ENCODE measurements at places on chromosomes 3 and 15.

DNA sequence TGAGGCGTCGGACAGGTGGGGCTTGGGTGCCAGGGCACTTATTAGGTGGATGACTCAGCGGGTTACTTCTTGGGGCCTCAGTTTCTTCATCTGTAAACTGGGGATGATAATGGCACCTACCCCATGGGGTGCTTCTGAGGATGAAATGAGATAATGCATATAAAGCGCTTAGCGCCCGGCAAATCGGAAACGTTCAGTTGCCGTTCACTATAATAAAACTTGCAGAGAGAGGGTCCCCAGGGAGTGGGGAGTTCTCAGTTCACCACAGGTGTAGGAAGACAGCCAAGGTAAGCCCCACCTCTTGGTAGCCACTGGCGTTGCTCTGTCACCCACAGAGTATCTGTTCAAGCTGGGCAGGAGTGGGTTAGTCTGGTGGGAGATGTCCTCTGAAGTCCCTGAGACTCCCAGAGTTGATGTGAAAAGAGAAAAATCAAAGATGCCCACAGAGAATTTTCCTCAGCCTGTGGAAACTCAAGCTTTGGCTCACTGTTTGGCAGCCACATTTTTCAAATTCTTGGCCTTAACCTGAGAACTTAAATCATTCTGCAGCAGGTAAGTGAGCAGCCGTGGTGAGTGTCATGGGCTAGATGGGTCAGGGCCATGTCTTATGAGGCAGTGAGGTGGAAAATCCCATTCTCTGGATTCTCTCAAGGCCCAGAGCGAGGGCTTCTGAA lies 221.5 kb upstream of the BHLHE40 start:
- DNase-seq, result no peak

GRCh38 chr3:36394176-36394575 lies 13.9 kb downstream of the STAC start:
- peak; percentile 44 for DNase-seq

DNA sequence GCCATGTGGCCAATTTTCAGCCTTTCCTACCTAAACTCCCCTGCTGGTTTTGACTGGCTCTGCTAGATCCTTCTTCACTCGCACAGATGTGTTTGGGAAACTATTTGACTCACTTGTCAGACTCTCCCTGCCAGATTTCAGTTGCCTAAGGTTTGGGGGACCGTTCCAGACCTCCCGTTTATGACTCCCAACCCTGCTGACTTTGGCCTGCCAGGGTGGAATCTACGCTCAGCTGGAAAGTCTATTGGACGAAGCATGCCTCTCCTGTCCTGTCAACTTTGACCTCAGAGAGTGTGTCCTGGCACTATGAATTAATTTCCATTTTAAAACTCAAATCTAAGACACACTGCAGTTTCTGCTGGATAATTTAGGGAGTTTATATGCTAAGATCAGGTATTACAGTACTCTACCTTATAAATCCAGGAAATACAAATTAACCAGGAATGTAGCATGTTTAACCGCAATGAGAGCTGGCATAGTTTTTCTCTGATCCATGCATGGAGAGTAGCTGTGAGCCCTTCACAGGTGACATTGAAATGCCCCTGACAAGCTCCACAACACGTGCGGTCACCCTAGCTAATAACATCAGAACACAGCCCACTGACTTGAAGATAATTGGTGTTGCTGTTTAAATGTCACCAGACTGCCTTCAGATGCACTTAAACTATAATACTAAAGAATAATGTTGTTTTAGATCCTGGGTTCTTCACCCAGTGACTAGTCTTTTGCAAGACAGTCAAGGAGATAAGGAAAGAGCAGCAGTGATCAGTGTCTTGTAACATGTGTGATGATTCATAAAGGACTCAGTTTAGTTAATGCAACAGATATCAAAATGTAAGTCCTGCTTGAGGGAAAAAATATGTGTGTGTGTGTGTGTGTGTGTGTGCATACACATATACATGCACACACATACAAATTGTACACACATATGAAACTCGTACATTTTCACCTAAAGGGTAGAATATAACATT lies 223.0 kb upstream of the MCTP2 start:
- peak; percentile 49 for DNase-seq

GRCh38 chr15:69735121-69735520 lies 282.5 kb downstream of the RPLP1 start:
- peak; percentile 89 for DNase-seq

DNA sequence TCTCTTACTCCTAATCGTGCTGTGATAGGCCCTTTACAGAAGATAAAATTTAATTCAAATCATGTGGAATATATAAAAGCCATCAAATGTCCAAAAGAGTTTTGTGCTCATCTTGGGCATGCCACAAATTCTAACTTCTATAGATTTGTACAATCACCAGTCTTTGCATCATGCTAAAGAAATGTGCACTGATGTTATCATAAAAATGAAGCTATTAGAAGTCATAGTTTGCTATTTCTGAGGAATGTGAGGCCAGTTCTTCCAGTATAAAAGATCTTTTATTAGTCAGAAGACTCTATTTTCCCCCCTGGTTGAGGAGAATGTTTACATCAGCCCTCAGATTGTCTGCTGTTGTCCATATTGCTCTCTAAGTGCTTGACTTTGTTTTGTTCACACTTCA lies 2.1 kb upstream of the ANXA2 start:
- DNase-seq, result peak; percentile 95

DNA sequence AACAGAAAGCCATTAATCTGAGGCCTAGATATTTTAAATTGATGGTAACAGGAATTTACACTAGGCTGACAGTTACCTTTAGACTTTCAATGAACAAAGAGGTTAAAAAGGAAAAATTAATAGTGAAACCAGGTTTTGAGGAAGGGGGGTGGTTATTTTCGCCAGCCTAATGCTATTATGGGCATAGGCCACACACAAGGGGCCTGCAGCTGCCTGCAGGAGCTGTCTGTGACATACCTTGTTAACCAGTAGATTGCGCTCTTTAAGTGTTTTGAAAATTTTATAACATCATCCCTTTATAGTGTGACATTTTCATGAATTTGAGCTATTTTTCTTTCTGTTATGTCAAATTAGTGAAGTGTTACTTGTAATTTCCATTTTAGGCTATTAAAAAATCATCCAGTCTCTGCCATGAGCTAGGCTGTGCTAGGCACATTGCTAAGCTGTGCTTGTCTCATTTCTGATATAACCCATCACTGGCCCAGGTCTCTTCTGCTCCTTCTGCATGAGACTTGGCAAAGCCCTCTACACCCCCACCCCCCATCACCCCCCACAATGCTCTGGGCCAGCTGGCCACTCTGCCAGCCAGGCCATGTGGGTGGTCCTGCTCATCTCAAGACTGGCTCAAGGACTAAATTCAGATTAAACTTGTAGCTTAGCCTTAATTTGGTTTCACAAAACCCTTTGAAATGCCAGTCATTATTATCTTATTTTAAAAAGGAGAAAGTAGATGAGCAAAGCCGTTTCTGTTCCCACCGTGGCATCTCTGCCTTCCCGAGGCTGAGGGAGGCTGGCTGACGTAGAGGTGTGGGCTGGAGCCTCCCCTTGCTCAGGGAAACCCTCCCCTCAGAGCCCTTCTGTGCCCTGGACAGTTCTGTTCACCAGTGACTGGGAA lies 48.4 kb upstream of the SEC22A start:
- no peak for DNase-seq

GRCh38 chr3:80017369-80017768 lies 249.6 kb upstream of the ROBO1 start:
- DNase-seq, result peak; percentile 6

- DNase-seq, result no peak
Observed at GRCh38 chr15:100520132-100520921, 8.4 kb downstream of the CERS3 start.

DNA sequence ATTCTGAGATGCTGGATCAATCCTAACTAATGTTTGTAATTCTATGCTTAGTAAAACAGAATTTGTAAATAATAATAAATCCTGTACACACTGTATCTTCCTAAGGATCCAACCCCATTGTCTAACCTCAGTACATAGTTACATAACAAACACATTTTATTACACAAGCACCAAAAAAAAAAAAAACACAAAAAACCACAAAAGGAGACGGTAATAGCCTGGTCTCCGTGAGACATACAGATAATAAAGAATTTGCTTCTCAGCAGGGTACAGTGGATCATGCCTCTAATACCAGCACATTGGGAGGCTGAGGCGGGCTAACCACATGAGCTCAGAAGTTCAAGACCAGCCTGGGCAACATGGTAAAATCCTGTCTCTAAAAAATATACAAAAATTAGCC lies 558.7 kb downstream of the MAGI1 start:
- DNase-seq, result peak; percentile 10

DNA sequence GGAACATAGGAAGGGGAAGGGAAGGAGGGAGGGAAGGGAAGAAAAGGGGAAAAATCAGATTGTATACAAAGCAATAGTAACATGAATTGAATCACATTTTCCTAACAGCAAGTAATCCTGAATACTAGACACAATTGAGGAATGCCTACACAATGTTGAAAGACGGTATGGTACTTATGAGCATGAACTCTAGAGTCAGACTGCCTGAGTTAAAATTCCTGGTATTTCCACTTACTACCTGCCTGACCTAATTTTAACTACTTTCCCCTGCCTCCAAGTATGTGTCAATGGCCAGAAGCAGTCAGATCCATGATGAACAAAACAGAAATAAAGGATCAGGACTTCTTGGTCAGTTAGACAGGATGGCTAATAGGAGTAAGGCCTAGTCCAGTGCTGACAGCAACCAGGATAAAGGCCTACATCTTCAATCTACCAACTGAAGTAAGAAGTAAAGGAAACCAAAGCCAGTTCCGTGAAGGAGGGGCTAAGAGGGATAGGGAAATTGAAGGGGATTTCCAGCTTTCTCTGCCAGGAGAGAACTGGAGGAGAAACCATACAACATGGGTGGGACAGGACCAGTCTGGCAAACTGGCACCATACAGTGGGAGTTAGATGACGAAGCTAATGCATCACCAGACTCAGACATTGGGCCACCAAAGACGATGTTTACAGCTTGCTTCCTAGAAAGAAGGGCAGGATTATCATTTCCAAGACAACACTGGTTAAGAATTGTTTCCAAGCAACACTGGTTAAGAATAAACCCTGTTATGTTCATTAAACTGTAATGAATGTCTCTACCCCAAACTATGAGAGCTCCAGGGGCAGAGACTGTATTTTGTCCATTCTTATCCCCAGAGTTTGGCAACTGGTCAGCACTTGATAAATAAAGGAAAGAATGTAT lies 151.6 kb upstream of the UBE2E2 start:
- no peak for DNase-seq

- no peak for DNase-seq
Observed at GRCh38 chr3:107989661-107990060, 101.2 kb downstream of the CD47 start.

GRCh38 chr3:85846940-85847339 lies 888.2 kb downstream of the CADM2 start:
- no peak for DNase-seq

- DNase-seq, result no peak
Observed at GRCh38 chr15:74449643-74450205, 11.2 kb downstream of the UBL7 start.

GRCh38 chr3:52520716-52521487 lies 12.8 kb downstream of the NT5DC2 start:
- no peak for DNase-seq

DNA sequence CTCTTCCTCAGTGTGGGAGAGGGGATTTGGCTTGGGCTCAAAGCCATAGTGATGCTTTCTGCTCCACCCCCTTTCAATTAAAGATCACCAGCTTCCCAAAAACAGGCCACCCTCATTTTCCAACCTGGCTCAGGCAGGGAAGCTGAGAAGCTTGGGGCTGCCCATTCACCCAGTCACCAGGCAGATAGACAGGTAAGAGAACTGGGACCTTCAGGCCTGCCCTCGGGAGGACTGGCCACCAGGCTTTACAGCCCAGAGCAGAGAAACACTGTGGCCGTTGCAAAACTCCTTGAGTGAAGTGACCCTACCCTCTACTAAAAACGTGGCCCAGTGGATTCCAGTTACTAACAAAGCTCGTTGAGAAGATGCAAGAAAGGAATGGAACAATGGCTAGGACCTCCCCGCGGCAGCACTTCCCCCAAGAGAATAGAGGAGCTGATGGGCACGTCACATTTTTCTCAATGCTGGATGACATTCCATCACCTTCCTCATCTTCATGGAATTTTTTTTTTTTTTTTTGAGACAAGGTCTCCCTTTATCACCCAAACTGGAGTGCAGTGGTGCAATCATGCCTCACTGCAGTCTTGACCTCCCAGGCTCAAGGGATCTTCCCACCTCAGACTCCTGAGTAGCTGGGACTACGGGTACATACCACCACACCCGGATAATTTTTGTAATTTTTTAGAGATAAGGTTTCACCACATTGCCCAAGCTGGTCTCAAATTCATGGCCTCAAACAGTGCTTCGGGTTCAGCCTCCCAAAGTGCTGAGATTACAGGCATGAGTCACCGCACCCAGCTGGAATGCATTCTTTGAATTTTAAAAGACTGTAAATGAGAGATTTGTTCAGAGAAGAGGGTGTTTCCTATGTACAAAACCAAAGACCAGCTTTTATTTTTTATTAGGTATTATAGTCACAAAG lies 37.9 kb downstream of the LIPC start:
- peak; percentile 98 for DNase-seq

- no peak for DNase-seq
Observed at GRCh38 chr3:62371720-62372591, 1.4 kb downstream of the FEZF2 start.

- DNase-seq, result no peak
Observed at GRCh38 chr3:71401695-71402231, 181.8 kb downstream of the FOXP1 start.

DNA sequence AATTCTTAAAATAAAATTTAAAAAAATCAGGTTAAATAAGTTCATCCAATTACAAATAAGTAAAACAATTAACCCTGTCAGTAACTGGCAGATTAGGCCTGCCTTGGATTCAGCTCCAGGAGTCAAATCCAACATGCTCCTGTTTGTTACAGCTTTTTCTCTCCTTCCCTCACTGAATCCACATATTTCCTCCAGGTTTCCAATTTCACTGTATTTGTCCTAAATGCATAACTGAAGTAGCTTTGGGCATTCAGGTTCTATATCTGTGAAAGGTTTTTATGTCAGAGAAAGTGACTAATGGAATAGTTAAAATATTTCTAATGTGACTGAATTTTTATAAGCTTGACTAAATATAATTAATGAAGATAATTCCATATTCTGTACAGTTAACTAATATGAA lies 79.7 kb downstream of the IFT80 start:
- no peak for DNase-seq

- no peak for DNase-seq
Observed at GRCh38 chr3:43203022-43203421, 83.3 kb upstream of the SNRK start.
